ENCODE measurements at places on chromosomes 5 and 9.

DNA sequence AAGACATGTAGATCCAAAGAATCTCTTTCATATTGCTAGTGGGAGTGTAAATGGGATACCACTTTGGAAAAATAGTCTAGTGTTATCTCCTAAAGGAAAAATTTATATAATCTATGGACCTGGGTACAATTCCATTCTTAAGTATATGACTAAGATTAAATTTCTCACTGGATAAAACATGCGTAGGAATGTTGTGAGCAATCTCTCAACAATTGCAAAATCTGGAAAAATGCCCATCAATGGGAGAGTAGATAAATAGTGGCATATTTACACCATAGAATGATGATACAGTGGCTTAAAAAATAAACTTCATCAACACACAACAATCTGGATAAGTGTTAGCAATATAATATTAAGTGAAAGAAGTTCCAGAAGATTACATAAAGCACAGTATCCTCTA is 469.5 kb downstream of the MAN2A1 start:
- no peak for DNase-seq

DNA sequence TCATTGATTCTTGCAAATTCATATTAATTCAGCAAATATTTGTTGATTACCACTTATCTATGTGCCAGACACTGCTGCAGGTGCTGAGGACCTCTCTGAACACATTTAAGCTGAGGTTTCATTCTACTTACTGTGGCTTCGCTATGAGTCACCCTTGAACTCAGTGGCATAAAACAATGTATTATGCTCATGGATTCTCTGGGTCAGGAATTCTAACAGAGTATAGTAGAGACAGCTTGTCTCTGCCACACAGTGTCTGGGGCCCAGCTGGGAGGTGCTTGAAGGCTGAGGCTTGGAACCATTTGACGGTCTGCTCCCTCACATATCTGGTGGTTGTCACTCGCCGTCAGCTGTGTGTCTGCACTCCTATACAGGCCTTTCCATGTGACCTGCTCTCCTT is 124.3 kb upstream of the NR3C1 start:
- no peak for DNase-seq

DNA sequence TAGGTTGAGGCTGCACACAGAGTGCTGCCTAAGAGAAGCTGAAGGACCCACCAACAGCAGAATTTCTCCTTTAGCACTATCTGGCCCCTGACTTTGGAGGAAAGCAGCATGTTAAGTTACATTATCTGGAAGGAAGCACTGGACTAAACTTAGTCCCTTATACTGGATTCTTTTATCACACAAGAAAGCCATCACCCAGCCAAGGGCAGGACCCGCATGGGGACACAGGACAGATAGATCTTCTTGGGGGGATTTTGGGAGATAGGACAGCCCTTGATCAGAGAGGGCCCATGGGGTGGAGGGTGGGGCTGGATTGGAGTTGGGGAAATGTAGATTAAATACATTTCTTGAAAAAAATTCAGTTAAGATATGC is 14.4 kb downstream of the ANKRD33B start:
- DNase-seq: no peak

- DNase-seq: no peak
Measured at GRCh38 chr5:94314460-94315131, 303.8 kb downstream of the KIAA0825 start.

DNA sequence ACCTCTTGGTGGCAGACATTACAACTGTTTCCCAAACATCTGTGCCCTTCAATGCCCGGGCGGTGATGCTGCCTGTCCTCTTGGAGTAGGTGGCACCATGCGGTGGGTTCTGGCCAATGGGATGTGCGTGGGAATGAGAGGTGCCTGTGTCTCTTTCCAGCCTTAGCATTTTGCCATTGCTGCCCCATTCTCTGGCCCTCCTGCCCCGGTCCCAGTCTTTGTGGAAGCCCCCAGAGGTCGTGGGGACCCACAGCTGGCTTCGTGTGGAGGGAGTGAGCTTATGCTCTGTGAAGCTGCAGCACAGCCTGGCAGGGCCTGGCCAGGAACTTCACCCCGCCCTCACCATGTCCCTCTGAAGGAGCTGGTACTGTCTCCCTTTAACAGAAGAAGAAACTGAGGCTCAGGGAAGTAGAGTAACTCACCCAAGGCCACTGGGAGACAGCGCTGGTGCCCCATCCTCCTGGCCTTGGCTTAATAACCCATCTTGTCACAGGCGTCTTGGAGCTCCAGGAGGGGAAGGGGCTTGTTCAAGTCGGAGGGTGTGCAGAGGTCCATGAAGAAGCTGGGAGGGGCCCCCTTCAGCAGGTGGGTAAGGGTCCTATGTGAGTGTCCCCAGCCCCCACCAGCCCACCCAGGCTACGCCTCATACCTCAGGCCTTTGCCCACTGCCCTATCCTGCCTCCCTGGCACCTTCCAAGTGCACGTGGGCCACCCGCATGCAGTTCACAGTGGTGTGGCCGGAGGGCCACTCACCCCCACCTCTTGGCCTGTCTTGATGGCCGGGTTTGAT is 173.6 kb downstream of the GAPVD1 start:
- DNase-seq: no peak

DNA sequence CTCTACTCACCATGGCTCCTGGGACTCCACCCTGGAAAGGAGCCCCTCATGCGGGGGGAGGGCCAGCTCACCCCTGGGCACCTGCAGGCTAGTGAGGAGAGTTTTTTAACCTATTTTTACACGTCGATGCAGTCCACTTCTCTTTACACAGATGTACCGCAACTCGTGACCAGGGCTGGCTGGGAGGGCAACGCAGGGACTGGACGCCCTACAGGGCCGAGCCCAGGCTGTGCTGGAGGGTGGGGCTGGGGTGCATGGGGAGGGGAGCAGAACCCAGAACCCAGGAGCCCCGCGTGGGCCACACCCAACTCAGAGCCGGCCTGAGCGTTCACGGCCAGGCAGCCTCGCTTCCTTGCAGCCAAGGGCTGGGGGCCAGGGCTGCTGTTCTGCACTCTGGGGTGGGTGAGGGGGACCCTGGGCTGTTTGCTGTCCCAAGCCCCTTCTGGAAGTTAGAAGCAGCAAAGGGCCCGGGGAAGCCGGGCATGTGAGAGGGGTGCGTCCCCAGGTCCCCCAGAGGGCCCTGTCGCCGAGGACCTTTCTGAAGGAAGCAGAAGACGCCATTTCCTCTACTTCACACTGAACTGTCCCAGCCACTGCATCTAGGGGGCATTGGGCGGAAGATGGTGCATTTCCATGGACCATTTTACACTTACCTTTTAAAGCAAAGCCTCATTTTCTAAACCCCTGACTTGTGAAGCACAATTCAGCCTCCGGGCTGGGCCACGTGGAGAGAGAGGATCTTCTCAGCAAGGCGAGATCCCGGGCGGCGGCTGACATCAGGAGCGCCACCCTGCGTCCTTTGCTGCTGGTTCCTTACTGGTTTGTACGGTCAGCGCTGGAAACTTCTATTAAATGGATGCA is 90.5 kb downstream of the KCNT1 start:
- DNase-seq: no peak

Data from left hindlimb (tissue), 1 donor.